ENCODE measurements at places on chromosomes 2 and 18. TPM values are rescaled to one million over a fixed set of nuclear protein-coding genes. Genes with fewer than 3 reads are reported as not detected.

Gene TET3
- total RNA-seq = 45.3 TPM

GRCh38 chr18:75262511-75262910, 51.9 kb downstream of the TSHZ1 start:
- DNase-seq = no peak
- no peaks in the 10 kb centered on the region for H3K36me3 ChIP-seq
- peaks cover 13% of the 10 kb centered on the region for H3K4me1 ChIP-seq
- H3K27ac ChIP-seq = no peak overlapping the region
- no peak overlapping the region for H3K4me3 ChIP-seq

DNA sequence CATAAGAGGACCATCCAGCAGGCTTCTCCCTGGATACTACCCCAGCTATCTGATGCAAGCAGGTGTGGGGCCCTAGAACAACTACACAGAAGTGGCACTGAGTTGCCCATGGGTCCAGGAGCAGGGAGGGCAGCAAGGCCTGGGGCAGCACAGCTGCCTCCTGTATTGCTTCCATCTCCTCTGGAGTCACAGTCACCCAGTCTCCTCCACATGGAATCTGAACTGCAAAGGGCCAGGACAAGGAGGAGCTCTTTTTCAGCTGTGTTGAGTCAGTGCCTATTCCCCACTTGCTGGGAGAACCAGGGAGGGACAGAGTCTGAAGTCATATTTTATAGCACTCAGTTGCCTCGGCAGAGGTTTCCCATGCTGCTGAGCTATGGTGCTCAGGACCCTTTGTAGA, 67.9 kb upstream of the ALPP start:
- H3K4me3 ChIP-seq = no peak overlapping the region
- peak overlapping the region; percentile 73 for H3K27ac ChIP-seq
- no peak for DNase-seq

Gene SLC19A3
- not detected for total RNA-seq

Gene MC5R
- not detected for total RNA-seq

DNA sequence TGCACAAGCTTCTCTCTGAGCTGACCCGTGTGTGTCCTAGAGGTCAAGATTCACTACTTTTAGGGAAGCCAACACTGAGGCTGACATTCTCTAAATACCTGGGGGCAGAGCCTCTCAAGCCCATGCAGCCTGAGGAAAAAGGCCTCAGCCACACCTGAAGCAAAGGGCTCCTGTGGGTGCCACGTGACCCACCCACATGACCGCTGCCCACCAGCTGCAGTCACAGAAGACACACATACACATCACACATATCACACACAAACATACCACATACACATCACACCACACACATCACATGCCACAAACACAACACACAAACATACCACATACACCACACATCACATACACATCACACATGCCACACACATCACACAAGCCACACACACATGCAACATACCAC, 14.6 kb downstream of the TMEM177 start:
- no peak overlapping the region for H3K4me3 ChIP-seq
- H3K27me3 ChIP-seq = no peaks in the 10 kb centered on the region
- peaks cover 3% of the 10 kb centered on the region for H3K36me3 ChIP-seq
- H3K4me1 ChIP-seq = peaks cover 6% of the 10 kb centered on the region
- DNase-seq = no peak

Gene NAB1
- total RNA-seq = 37.8 TPM

- H3K4me3 ChIP-seq = no peak overlapping the region
- H3K27ac ChIP-seq = no peak overlapping the region
- DNase-seq = no peak
- H3K4me1 ChIP-seq = no peaks in the 10 kb centered on the region
- H3K27me3 ChIP-seq = no peaks in the 10 kb centered on the region
- no peaks in the 10 kb centered on the region for H3K36me3 ChIP-seq
These were observed 83.6 kb upstream of the PIK3C3 start for GRCh38 chr18:41871229-41872000.

DNA sequence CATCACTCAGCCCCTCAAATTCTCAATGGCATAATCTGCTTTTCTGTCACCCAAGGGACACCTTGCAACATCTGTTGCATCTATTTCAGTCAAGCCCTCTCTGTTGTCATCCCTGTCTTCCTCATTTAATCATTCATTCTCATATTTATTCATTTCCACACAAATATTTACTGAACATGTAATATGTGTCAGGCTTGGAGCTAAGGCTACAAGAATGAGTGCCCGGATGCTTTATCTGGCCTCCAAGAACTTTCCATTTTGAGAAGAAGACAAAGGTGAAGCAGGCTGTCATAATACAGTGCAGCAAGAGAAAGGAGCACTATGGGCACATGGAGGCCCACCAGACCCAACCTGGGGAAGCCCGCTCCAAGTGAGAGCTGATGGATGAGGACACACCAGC, 15.6 kb downstream of the IL18RAP start:
- no peak overlapping the region for H3K27ac ChIP-seq
- peaks cover 37% of the 10 kb centered on the region for H3K4me1 ChIP-seq
- H3K27me3 ChIP-seq = no peaks in the 10 kb centered on the region
- no peak for DNase-seq
- H3K4me3 ChIP-seq = no peak overlapping the region
- H3K36me3 ChIP-seq = peaks cover 89% of the 10 kb centered on the region

Gene MDH1B
- not detected for total RNA-seq

DNA sequence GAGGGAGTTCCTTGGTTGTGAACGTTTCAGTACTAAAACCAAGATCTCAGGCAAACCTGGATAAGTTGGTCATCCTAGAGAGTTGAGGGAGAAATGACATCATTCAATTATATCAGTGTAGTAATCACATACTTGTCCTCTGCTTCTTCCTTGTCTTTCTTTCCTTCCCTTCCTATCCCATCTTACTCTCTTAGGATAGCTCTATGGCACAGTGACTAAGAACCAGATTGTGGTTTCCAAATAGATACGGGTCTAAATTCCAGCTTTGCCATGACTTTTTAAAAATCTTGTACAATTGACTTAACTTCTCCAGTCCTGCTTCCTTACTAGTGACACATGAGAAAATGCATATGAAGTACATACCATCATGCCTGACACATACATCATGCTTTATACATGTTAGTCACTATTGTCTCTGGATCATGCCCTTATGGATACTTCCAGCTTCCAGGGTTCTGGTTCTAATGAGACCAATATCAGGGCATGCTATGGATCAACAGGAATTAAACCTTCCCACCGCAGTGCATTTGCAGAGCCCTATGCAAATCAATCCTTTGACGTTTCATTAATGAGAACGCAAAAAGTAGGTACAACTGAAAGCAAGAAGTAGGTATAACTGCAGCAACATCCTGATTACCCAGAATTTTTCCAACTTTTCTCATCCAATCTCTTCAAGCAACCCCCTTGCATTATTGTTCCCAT, 168.0 kb upstream of the KLF7 start:
- H3K4me1 ChIP-seq = no peaks in the 10 kb centered on the region
- H3K27ac ChIP-seq = no peak overlapping the region
- no peaks in the 10 kb centered on the region for H3K36me3 ChIP-seq

Gene ABCG8
- not detected for total RNA-seq

Gene SLC20A1
- 193 TPM for total RNA-seq

DNA sequence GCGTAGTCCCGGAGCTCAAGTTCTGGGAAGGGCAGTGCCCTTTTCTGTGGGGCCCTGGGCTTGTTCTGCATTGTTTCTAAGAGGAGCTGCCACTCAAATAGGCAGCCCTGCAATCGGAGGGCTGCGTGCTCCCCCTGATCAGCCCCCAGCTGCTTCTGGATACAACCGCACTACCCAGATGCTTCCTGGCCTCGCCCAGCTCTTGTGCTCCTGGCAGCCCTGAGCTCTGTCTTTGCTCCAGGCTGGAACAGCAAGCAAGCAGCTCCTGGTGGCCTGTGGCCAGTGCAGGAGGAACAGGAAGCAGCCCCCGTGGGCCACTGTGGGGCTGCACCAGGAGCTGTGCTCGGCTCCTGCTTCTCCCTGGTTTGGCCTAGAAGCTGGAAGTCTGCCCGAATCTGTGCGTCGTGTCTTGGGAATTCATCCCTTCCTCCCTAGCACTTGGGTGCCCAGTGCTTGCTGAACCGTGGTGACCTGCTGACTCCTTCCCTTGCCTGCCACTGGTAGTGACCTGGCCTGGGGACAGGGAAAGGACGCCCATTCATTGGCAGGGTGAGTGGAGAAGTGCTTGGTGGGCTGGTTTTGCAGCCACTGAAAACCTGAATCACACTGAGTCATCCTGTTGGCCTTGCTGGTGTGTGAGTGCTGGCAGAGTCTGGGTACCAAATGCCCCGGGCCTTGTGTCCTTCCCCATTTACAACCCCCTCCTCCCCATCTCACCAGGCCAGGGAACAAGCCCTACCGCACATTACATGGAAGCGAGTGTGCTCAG, 27.3 kb upstream of the NTSR2 start:
- no peaks in the 10 kb centered on the region for H3K36me3 ChIP-seq
- H3K27ac ChIP-seq = no peak overlapping the region
- H3K4me1 ChIP-seq = peaks cover 11% of the 10 kb centered on the region
- H3K4me3 ChIP-seq = no peak overlapping the region
- H3K27me3 ChIP-seq = no peaks in the 10 kb centered on the region

DNA sequence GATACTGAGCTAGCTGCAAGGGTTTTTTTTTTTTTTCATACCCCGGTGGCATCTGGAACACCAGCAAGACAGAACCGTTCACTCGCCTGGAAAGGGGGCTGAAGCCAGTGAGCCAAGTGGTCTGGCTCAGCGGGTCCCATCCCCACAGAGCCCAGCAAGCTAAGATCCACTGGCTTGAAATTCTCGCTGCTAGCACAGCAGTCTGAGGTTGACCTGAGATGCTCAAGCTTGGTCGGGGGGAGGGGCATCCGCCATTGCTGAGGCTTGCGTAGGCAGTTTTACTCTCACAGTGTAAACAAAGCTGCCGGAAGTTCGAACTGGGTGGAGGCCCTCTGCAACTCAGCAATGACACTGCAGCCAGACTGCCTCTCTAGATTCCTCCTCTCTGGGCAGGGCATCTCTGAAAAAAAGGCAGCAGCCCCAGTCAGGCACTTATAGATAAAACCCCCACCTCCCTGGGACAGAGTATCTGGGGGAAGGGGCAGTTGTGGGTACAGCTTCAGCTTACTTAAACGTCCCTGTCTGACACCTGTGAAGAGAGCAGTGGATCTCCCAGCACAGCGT, 5.1 kb upstream of the MIB1 start:
- H3K36me3 ChIP-seq = no peaks in the 10 kb centered on the region
- H3K27ac ChIP-seq = peak overlapping the region; percentile 64
- no peaks in the 10 kb centered on the region for H3K27me3 ChIP-seq
- no peak overlapping the region for H3K4me3 ChIP-seq
- H3K4me1 ChIP-seq = peaks cover 3% of the 10 kb centered on the region

- H3K4me3 ChIP-seq = no peak overlapping the region
- DNase-seq = no peak
- H3K27ac ChIP-seq = no peak overlapping the region
- no peaks in the 10 kb centered on the region for H3K36me3 ChIP-seq
- peaks cover 2% of the 10 kb centered on the region for H3K27me3 ChIP-seq
- no peaks in the 10 kb centered on the region for H3K4me1 ChIP-seq
These were observed 213.9 kb downstream of the ACKR3 start for GRCh38 chr2:236783417-236784020.

Gene DSG4
- not detected for total RNA-seq

GRCh38 chr2:146376511-146377064, 1468.2 kb upstream of the ACVR2A start:
- H3K27ac ChIP-seq = no peak overlapping the region
- no peaks in the 10 kb centered on the region for H3K4me1 ChIP-seq
- no peaks in the 10 kb centered on the region for H3K36me3 ChIP-seq
- no peak for DNase-seq

- peak; percentile 84 for DNase-seq
- no peaks in the 10 kb centered on the region for H3K36me3 ChIP-seq
- no peak overlapping the region for H3K4me3 ChIP-seq
- H3K27me3 ChIP-seq = no peaks in the 10 kb centered on the region
These were observed 36.5 kb downstream of the MRPL44 start for GRCh38 chr2:223993634-223994232.

Gene KCNF1
- not detected for total RNA-seq

- H3K4me1 ChIP-seq = peaks cover 13% of the 10 kb centered on the region
- DNase-seq = no peak
- H3K4me3 ChIP-seq = no peak overlapping the region
- no peak overlapping the region for H3K27ac ChIP-seq
These were observed 368.9 kb upstream of the HS6ST1 start for GRCh38 chr2:128687565-128687964.

GRCh38 chr2:191158193-191158592, 7.4 kb upstream of the STAT4 start:
- H3K27ac ChIP-seq = no peak overlapping the region
- no peak overlapping the region for H3K4me3 ChIP-seq
- no peak for DNase-seq
- H3K4me1 ChIP-seq = peaks cover 6% of the 10 kb centered on the region
- H3K36me3 ChIP-seq = no peaks in the 10 kb centered on the region
- H3K27me3 ChIP-seq = no peaks in the 10 kb centered on the region

DNA sequence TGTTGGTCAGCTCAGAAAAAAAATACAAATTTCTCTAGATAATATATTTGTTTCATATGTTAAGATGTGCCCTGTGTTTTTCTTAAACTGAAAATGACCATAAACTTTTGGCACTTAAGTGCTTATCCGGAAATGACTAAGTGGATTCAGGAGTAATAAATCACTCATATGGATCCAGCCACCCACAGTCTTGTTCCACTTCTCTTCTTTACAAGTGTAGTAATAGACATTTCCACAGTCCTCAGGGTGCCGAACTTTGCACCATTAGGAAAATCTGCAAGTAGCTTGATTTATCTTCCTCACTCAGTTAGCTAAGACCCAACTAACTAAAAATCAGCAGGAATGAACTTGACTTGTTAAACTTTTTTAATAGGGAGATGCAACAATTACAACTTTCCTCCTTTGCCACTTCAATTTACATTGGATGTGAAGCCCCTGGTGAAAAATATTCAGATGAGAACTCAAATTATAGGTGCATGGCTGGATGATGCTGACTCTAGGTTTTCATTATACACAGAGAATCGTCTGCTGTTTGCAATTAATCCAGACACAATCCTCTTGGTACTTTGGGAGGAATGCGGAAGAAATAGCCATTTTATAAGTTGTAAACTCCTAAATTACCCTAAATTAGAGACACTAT, 322.5 kb downstream of the ARHGAP15 start:
- H3K36me3 ChIP-seq = peaks cover 2% of the 10 kb centered on the region
- H3K27ac ChIP-seq = no peak overlapping the region
- no peak for DNase-seq
- peaks cover 6% of the 10 kb centered on the region for H3K4me1 ChIP-seq
- no peak overlapping the region for H3K4me3 ChIP-seq
- H3K27me3 ChIP-seq = no peaks in the 10 kb centered on the region

Gene RPIA
- 22.4 TPM for total RNA-seq

Gene OBSL1
- total RNA-seq = 0.32 TPM

Gene HOXD12
- total RNA-seq = not detected

- H3K27ac ChIP-seq = no peak overlapping the region
- H3K36me3 ChIP-seq = no peaks in the 10 kb centered on the region
- no peak for DNase-seq
- no peaks in the 10 kb centered on the region for H3K4me1 ChIP-seq
- no peak overlapping the region for H3K4me3 ChIP-seq
- H3K27me3 ChIP-seq = no peaks in the 10 kb centered on the region
These were observed 112.3 kb upstream of the LYPD1 start for GRCh38 chr2:132782176-132782783.
